ENCODE measurements at places on chromosomes 4 and X.
A peak's percentile ranks its signal among the peaks of the same experiment; 100 is the strongest.

DNA sequence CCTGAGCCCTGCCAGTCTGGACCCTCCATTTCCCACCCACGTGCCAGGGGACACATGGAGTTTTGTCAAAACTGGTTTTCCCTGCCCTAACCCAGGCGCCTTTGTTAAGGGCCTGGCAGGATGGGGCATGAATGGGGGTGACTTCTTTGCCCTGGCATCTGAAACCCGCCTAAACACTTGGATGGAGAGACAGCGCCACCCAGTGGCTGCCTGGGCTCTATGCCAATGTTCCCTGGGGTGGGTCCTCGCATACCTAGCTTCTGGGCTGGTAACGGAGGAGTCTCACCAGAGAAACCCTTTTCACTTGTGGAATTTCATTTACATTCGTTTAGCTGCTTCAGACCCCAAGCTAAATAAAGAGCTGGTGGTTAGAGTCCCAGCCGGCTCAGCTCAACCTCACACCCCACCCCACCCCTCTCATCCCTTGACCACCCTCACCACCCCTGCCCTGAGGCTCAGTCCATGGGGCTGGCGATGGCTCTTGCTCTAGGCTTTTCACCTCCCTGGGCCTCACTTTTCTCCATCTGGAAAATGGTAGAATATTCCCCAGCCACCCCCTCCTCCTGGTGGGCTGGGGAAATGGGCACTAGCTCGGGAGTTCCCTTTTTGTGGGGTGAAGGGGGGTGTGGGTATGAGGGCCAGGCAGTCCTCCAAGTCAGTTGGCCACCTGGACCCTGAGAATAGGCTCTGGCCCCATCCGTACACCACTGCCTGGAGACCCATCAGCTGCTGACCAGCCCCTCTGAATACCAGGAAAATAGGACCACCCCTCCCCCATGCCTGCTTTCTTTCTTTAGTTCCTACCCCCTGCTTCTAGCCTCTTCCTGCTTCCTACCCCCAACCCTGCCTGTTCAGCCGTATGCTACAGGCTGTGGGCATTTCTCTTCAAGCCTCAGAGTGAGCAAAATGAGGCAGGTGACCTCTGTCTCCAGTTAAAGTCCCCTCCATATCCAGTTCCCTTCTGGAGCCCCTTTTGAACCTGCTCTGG lies 57.1 kb upstream of the PJA1 start:
- peak; percentile 70 for DNase-seq

DNA sequence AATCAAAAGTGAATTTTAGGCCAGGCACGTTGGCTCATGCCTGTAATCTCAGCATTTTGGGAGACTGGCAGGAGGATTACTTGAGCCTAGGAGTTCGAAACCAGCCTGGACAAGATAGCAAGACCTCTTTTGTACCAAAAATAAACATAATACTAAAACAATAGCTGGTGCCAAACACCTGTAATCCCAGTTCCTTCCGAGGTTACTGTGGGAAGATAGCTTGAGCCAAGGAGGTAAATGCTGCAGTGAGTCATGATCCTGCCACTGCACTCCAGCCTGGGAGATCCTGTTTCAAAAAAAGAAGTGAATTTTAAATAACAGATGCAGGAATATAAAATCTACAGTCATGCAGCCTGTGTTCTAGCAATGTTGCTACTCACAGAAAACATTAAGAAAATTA lies 488.3 kb downstream of the PPARGC1A start:
- no peak for DNase-seq

DNA sequence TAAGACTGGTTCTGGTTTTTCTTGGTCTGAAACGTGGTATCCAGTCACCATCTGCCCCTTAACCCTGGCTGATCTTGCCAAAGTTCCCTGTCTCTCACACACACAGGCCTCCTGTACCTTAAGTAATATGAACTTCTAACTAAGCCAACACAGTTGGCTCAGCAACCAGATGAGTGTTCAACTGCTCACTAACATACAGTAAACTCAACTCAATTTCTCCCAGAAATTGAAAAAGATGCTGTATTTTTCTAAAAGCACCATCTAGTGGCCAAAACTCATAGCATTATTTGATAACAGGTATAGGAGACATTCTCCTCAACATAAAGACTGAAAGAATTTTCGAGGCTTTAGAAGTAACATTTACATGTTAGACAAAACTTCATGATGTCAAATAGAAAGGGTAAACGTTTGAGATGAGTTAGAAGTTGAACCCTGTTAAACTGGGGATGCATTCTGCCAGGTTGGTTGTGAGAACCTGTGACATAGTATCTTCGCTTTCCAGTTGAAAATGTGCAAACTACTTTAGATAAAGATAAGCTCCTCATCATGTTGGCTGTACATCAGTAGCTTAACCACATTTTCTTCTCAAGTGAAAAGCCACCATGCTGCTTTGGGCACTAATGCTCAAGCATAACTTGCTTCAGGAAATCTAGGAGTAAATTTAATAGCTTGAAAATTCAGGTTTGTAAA lies 31.2 kb downstream of the CCNI start:
- DNase-seq, result peak; percentile 64

- no peak for DNase-seq
These were observed 47.6 kb downstream of the CRMP1 start for GRCh38 chr4:5845035-5845905.

DNA sequence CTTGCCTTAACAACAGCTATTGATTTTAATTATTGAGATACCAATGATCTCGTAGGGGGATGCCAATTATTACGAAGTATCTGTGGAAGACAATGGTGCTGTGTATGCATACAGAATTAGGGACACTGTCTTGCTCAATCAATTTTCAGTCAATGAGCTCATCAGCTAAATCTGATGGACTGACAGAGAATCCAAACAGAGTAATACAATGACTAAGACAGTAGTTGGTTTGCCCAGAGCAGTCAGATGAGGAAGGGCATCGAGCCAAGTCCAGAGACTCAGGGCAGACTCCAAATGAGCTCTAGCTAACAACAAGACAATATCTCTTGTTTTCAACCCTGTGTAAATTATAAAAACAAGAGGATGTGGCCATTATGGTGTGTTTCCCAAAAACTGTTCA lies 14.7 kb upstream of the GSX2 start:
- DNase-seq, result no peak

DNA sequence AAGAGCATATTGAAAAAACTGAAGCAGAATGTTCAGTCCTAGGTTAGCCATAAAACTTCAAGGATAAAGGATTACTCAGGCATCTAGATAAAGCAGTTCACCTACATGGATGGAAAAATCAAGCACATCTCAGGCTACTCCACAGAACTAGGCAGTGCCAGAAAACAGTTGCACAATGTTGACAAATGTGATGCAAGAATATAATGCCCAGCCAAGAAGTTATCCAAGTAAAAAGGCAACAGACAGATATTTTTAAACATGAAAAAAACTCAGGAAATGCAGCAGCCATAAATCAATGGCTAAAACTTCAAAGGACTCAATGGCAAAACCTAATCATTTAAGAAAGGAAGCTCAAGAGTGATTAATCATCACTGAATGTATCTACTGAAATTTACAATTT lies 456.0 kb upstream of the FAM241A start:
- no peak for DNase-seq

- DNase-seq, result no peak
These were observed 167.6 kb downstream of the OR13H1 start for GRCh38 chrX:131711478-131711867.

GRCh38 chr4:171676555-171677215 lies 136.5 kb upstream of the GALNTL6 start:
- DNase-seq, result peak; percentile 14

DNA sequence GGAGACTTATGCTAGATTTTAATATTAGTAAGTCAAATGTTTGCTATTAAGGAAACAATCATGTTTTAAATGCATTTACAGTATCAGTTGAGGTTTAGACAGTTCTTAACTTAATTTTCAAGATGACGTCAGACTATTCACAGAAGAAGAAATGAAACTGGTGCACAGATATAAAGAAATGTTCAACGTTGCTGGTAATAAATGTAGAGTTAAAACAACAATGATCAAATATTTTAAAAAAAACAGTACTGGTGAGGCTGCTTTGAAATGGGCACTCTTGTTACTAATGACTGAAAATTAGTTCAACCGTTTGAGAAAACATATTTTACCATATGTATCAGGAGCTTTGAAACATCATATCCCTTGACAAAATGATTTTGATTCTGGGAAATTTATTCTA lies 44.2 kb downstream of the ABHD18 start:
- DNase-seq, result no peak

DNA sequence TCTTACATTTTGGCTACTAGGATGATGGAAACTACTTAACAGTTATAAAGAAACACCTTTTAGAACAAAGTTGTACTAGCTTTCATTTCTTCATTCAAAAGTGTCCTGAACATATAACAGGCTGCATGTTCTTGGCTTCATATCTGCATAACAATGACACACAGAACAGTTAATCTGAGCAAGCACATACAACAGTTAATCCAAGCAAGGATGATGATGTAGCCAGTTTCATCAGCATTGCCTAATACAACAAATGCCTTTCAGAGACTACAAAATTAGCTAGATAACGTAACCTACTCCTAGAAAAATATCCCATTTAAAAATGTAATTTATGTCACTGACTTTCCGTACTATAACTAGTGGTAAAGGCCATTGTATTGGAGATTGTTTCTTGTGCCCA lies 182.1 kb downstream of the SCFD2 start:
- no peak for DNase-seq

DNA sequence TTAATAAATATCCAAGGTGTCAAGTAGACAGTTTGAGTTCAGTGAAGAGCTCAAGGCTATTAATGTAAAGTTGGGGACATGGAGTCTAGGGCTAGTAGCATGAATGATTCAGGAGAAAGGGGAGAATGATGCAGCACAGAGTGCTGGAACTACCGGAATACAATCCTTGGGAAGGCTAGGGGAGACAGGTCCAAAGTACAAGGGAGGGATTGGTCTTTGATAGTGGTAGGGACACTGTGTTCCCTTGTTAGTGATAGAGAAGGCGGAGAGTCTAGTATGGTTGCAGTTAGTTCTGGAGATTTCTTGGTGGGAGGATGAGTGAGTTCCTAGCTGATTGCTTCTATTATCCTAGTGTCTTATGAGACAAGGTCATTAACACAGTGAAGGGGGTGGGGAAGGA lies 8.7 kb downstream of the GCNA start:
- no peak for DNase-seq

DNA sequence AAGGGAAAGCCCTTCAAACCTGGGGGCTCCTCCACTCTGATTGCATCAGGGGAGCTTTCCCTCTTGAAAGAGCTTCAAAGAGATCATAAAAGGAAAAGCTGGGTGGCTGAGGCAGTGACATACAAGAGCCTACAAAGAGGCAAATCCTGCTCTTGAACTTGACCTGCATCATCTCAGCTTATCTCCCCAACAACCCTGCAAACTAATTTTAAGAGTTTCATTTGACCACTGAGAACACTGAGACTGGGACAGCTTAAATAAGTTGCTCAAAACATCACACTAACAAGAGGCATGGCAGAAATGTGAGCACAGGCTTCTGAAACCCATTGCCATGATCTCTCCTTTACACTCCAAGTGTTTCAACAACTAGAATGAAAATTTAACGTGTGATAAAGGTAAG lies 101.6 kb upstream of the PPARGC1A start:
- DNase-seq, result no peak

GRCh38 chr4:151850791-151851213 lies 90.0 kb upstream of the GATB start:
- no peak for DNase-seq

DNA sequence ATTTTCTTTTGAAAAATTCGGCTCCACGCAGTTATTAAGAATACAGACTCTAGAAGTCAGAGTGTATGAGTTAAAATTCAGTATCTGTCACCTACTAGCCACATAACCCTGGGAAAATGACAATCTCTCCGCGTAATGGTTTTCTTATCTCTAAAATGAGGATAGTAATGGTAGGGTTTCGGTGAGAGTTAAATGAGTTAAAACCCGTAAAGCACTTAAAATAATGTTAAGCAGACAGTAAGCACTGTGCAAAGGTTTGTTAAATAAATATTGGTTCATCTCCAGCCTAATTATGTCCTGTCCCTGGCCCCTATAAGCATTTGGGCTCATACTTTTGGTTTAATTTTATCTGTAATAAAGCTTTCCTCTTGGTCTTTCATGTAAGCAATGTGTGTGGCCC lies 350.8 kb upstream of the GRIA3 start:
- no peak for DNase-seq

DNA sequence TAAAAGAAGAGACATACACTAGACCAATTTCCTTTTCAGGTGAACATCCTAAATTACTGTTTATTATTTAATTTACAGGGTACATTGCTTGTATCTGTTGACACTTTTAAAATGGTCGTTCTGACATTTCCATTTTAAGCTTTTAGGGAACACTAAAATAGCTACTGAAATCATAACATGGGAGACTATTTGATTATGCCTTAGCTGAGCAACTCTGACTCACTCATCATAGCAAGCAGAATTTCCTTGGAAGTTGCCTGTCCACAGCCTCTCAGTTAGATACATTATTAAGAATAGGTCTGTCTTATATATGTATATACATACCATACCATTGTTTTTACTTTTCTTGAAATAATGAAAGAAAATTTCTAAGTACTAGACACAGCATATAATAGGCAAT lies 22.0 kb downstream of the GUCY1B1 start:
- DNase-seq, result no peak

- no peak for DNase-seq
These were observed 122.9 kb downstream of the PDLIM5 start for GRCh38 chr4:94574616-94575015.

All from CD4-positive, alpha-beta T cell treated with Interleukin-4 for 1 hour (primary cell).